ENCODE measurements at places on chromosomes 1 and 21. TPM values are rescaled to one million over a fixed set of nuclear protein-coding genes. Genes with fewer than 3 reads are reported as not detected.

NHLH1 gene
- 0.06 TPM for polyA plus RNA-seq

CSF3R gene
- 6.0 TPM for polyA plus RNA-seq

GRCh38 chr1:54582566-54583306 is 34.7 kb downstream of the ACOT11 start:
- no peak for DNase-seq

- no peak for DNase-seq
These were observed 154.7 kb downstream of the PTGER3 start for GRCh38 chr1:70892930-70893329.

- DNase-seq: peak; percentile 47
These were observed at the start of gene ESRRG for GRCh38 chr1:216723274-216723780. ESRRG (minus strand) TSS chr1:216723429; CDS start chr1:216723299, 130 bp downstream.

GRCh38 chr1:209106237-209106741 is 477.2 kb upstream of the CAMK1G start:
- DNase-seq: no peak

- DNase-seq: no peak
These were observed 3.8 kb upstream of the MAB21L3 start for GRCh38 chr1:116107371-116107770.

DNA sequence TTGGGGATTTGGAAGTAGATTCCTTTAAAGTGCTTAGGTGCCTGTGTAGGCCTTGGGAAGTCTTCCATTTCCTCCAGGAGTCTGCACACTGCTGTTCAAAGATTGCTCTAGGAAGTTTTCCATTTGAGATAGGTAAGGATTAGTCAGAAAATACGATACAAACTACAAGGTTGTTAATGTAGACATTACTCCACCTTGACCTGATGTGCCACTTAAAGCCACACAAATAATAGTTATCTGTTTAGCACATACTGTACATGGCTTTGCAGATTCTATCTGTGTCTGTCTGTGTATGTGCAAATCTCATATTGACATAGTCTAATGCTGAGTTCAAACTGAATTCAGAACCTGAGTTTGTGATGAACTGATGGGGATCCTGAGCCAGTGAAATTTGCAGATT is 118.4 kb downstream of the RHOU start:
- DNase-seq: no peak

DNA sequence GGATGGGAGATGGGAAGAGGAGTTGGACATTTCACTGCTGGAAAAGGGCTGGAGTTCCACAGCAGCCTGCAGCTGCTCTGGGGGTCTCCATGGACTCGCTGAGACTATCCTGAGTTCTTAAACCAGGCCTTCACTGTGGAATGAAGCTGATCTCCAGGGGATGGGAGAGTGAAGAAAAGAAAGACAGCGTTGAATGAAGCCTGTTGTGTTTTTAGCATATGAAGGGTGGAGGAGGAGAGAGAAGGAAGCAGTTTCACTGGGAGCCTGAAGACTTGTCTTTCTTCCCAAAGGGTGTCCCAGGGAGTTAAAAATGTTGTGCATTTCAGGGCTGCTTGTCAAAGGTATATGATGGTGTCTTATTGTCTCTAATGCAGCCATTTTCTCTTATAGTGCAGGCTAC is 9.2 kb downstream of the ROR1 start:
- no peak for DNase-seq

DNA sequence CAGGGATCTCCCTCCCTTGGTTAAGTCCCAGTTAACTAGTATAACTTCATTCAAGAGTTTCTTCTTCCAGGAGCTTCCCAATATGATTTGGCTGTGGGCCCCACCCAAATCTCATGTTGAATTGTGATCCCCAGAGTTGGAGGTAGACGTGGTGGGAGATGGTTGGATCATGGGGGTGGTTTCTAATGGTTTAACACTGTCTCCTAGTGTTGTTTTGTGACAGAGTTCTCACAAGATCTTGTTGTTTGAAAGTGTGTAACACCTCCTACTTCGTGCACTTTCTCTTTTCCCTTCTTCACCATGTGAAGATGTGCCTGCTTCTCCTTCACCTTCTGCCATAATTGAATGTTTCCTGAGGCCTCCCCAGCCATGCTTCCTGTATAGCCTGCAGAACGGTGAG is 251.8 kb upstream of the FGGY start:
- DNase-seq: no peak
